ENCODE measurements at places on chromosomes 5 and 9. TPM values are rescaled to one million over a fixed set of nuclear protein-coding genes. Genes with fewer than 3 reads are reported as not detected.

Gene RMRP
- total RNA-seq: 30,158 TPM

DNA sequence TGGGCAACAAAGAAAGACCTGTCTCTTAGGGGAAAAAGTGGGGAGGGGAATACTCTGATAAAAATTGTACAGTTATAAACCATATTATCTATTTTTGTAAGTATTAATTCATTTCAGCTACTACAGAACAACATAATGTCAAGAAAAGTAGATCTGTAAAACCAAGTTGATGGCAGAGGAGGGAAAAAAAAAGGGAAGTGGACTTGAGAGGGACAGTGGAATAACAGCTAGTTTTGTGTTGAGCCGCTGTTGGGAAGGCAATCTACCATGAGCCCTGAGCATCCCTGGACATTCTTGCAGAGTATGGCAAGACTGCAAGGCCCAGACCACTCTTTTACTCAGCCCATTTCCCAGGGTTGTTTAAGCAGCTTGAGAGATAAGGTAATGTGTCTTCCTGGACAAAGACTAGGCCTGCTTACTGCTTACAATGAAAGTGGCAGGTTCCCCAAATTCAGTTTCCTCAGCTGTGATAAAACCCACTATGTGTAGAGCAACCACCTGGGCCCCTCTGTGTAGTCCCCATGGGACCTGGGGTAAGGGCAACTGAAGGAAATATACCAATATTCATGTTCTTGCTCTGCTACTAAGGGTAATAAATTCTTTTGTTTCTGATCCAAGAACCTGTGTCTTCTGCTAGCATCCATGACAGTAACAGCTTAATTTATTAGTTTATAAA is 25.0 kb downstream of the CEP120 start:
- H3K27me3 ChIP-seq: no peaks in the 10 kb centered on the region
- no peak for DNase-seq
- no peaks in the 10 kb centered on the region for H3K4me1 ChIP-seq

DNA sequence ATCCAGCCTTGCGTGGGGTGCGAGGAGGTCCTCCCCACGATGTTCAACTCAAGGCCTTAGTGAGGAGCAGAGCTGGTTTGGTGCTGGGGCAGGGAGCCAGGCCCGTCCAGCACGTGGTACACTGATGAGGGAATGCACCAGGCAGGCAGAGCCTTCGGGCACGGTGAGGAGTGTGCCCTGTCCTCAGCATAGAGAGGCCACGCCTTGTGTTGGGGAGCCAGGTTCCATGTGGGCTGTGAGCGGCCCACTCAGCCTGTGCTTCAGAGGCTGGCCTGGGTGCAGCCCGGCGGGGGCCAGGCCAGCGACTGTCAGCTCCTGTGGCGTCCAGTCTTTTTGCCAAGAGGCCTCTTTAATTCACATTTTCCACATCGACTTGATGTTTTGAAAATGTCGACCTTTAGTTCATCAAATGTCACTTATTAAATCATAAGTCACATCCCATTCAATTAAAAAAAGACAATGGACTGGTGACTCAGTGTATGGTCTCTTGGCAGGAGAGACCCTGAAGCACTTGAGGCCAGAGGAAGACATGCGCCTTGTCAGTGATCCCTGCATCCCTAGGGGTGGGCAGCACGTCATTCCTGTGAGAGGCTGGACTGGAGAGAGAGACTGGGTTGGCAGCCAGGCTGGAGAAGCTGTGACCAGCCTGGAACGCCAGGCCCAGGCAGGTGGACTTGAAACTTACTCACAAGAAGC is 21.7 kb downstream of the ERGIC1 start:
- peaks cover 22% of the 10 kb centered on the region for H3K36me3 ChIP-seq
- H3K4me3 ChIP-seq: no peak overlapping the region
- H3K27me3 ChIP-seq: no peaks in the 10 kb centered on the region

DNA sequence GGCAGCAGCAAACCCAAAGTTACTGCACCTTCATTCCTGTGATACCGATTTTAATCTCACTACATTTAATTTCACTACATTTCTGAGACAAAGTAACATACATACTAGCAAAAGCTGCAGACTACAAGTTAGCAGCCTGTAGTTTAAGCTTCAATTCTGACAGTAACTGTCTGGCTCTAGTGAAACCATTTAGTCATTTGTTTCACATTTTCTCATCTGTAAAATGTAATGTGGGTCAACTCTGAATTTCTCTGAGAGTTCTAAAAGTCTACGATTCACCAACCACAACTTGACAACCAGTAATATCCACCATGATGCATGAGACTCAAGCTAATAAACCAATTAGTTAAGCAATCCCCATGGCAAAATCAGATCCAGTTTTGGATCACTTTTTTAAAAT is 408.9 kb downstream of the PDE4D start:
- no peak overlapping the region for H3K4me3 ChIP-seq
- H3K27ac ChIP-seq: no peak overlapping the region
- peaks cover 8% of the 10 kb centered on the region for H3K4me1 ChIP-seq
- no peak for DNase-seq
- H3K27me3 ChIP-seq: no peaks in the 10 kb centered on the region

DNA sequence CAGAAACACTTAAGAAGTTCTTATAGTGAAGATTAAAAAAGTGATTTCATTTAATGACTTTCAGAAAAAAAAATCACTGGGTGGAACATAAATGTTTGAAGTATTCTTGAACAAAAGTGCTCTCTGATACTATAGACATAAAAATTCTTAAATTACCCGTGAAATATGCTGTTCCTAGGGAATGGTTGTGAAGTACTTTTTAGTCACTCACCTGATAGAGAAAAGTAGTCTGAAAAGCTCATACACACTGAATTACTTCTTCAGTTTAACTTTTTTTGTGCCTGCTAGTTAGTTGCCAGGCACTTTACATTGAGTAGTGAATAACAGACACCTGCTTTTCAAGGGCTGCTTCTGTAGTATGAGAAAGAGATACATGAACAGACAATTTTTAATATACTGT is 78.0 kb downstream of the SH3GL2 start:
- DNase-seq: no peak
- H3K27ac ChIP-seq: no peak overlapping the region
- peaks cover 2% of the 10 kb centered on the region for H3K27me3 ChIP-seq
- H3K4me1 ChIP-seq: no peaks in the 10 kb centered on the region

DNA sequence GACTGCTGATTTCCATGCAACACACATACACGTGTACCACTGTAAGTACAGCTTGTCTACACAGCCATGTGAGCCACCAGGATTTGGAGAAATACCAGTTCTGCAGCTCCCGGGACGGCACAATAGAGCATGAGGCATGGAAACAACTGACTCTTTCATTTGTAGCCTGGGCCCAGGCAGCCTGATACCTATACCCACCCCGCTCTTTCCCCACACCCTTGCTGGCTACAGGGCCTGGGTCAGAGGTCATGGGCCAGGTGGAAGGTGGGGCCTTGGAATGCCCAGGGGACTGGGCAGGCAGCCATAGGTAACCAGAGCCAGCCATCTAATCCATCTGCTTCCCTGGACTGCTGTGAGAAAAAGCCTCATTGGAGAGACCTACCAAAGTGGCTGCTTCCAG is 39.0 kb upstream of the ZSWIM6 start:
- no peaks in the 10 kb centered on the region for H3K27me3 ChIP-seq
- peaks cover 39% of the 10 kb centered on the region for H3K4me1 ChIP-seq
- peaks cover 16% of the 10 kb centered on the region for H3K36me3 ChIP-seq
- H3K27ac ChIP-seq: no peak overlapping the region

Measured in HFFc6 (cell line).